ENCODE measurements at places on chromosomes 1 and 21.

DNA sequence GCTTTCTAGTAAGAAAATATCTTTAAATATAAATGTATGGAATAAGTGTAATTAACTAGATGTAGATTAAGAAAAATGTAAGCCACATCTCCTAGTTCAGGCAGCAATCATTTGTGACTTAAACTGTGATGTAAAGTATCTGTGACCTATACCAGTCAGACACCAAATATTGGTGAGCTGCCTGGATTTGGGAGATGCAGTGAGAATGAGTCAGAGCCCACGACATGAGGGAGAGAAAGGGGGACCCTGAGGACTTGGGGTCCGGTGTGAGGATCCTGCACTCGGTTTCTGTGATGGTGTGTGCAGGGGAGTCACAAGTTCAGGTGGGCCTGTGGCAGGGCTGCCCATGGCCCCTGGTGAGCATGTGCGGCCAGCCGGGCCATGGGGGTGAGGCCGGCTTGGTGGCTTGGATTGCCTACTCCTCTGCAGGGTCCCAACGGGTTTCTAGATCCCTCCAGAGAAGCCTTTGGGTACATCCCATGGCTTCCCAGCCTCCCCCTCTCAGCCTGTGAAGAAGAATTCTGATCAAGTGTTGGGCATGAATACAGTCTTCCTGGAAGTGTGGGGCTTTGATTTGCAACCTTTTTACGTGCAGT, 19.0 kb upstream of the ABCG1 start:
- DNase-seq = no peak

DNA sequence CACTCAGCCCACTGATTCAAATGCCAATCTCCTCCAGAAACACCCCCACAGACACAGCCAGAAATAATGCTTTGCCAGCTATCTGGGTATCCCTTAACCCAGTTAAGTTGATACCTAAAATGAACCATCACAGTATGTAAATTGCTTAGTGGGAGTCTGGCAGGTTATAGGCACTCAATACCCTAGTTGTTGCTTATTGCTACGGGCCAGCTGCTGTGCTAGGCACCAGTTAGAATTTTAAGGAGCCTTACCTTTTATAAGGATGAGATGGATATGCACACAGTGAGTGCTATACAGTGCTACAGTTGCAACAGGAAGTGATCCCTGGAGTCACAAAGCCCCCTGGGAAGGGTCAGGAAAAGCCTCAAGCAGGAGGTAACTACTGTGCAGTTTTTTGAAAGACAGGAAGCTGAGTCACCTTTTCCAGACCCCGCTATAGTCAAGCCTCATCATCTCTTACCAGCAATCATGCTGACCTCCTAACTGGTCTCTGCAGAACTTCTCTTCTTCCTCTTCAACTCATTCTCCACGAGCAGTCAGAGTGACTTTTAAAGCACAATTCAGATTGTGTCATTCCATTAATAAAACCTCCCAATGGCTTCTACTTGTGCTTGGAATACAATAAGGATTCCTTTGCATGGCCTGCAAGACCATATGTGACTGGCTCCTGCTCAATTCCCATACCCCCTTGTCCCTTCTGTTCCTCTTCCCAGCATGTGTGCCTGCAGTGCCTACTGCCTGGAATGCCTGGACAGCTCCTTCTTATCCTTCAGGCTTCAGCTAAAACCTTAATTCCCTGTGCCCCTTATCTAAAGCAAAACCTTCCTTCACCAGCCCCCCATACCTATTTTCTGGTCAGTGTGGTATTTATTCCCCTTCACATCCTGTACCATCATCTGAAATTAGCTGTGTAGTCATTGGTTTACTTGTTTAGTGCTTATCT, 10.4 kb upstream of the TLR5 start:
- DNase-seq = no peak

DNA sequence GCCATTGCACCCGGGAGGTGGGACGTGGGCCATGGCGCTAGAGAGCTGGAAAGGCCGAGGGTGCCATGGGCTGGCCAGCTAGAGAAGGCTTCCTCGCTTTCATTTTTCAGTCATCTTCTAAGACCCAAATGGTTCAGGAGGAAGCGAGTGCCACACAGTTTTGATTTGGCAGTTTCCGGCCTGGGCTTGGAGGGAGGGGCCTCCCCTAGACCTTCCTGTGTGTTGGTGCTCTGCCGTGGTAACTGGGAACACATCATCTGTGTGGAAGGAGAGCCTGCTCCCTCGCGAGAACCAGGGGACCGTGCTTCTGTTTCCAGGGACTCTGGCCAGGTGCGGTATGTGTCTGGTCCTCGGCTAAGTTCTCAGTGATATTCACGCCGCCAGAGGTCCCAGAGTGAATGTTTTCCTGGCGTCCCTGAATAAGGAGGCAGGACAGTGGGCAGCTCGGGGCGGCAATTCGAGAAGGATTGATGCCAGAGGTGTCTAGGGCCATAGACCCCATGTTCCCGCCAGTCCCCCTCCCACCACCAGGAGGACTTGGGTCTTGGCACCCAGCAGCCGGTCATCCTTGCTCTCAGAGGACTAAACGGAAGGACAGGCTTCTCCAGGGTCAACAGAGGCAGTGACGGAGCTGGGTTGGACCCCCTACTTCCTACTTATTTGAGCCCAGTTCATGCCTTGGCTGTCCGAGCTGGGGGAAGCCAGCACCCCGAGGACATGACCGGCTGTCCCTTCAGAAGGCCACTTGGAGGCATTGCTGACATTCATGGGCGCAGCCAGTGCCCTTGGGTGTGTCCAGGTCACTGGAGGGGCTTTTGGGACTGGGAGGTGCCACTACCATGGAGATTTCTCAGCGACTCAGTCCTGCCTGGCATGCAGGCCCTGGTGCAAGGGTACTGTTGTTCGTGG, 2.7 kb upstream of the NPHP4 start:
- DNase-seq = no peak

GRCh38 chr1:186839041-186839400, 10.3 kb downstream of the PLA2G4A start:
- DNase-seq = no peak

- DNase-seq = no peak
Measured at GRCh38 chr21:39182484-39183271, 573 bp downstream of the PSMG1 start.

DNA sequence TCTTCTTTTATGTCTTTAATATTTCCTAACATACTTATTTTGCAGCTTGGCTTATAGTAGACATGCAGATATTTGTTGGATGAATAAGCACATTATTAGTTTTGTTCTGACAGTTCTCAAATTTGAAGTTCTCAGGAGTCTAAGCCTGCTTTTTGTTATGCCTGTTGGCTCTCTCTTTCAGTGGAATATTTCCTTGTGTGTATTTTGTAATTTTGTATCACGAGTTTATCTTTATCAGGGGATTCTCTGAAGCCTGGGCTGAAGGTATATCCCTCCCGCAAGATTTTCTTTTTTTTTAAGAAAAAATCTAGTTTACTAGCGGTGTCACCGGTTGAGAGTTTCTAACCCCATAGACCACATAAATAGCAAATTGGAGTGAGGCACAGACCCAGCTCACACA, 105.9 kb downstream of the RGL1 start:
- DNase-seq = no peak

GRCh38 chr1:180486092-180486491, 16.3 kb downstream of the ACBD6 start:
- DNase-seq = no peak

DNA sequence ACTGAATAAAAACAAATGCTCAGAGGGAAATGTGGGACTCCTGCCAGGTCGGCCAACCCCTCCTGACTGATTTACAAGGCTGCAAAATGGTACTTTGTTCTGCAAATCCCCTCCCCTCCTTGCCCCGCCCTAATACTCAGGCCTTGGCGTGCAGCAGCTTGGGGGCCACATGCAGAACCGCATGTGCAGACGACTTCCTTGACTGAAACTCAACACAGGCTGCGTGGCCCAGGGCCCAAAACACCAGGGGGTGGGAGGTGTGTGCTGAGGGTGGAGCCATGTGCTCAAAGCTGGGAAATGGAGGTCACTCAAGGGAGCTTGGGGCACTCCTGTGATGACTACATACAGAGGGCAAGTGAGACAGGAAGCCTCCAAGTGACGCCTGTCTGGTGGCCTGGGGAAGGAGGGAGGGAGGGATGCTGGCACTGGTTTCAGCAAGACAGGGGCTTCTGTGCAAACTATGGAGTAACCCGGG, 87.2 kb downstream of the MRPL37 start:
- no peak for DNase-seq

DNA sequence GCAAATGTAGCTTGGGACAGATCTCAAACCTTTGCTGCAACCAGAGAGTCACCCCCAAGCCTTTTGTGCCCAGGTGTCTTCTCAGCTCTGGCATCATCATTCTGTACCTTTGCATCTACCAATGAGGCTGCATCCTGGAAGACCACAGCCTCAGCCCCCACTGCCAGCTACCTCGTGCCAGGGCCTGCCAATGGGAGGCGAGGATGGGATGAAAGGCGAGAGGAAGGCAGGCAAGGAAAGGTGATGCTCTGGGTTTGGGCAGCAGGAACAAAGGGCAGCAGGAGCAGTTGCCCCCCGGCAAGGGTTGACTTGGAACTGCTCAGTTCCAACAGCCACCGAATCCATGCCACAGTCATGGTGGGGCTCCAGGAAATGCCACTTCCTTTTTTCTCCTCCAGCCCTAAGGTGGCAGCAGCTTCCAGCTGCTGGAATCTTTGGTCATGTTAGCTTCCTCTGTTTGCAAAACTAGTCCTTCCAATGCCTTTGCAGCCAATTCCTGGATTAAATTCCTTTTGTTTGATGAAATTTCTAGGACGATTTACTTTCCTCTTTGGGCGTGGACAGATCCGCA, 651.6 kb downstream of the NPHP4 start:
- no peak for DNase-seq

GRCh38 chr1:206921772-206922265, at the start of gene FCMR:
TSS of gene FCMR (minus strand) at chr1:206921941. CDS start at chr1:206921854, 87 bp downstream.
- DNase-seq = no peak

DNA sequence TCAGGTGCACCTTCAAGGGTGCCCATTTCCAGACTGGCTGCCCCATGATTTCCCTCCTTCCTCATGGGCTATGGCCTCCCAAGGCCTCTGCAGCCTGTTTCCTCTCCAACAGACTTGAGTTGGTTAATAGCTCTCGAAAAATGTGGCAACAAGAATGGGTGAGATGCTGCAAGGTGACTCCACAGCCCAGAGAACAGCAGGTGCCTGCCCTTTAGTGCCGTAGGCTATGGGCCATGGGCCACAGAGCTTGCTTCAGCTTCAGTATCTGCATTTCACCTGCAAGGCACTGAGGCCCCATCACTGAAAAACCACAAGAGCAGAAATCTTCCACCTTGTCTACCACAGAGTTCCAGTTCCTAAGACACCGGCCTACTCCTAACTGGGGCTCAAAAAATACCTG, 122.0 kb downstream of the ETS2 start:
- no peak for DNase-seq

GRCh38 chr1:229758101-229759036, 132.3 kb downstream of the URB2 start:
- DNase-seq = no peak

DNA sequence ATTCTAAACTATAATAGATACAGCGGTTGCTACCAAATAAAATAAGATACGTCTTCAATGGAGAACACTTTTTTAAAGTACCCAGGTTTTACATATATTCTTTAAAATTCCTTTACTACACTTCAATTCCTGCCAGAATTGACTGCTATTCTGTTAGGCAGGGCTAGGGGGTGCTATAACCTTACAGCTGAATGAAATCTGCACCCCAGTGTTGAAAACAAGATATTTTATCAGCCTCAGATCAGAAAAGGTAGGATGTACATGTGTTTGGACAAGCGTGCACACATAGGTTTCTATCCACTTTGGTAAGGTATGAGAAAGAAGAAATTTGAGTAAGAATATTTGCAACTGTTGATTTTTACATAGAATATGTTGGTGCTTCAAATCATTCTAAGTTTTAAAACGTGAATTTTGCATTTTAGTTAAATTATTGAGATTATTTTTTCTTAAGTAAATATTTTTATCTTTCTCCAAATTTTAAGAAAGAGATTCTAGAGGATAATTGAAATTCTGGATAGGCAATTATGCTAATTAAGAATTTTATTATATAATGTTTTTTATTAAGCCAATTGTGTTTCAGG, 490.8 kb upstream of the ADGRL4 start:
- no peak for DNase-seq
